Activated CD8-positive, alpha-beta memory T cell treated with anti-CD3 and anti-CD28 coated beads for 1 hour (primary cell): ENCODE measurements at places on chromosomes 7 and 10.

DNA sequence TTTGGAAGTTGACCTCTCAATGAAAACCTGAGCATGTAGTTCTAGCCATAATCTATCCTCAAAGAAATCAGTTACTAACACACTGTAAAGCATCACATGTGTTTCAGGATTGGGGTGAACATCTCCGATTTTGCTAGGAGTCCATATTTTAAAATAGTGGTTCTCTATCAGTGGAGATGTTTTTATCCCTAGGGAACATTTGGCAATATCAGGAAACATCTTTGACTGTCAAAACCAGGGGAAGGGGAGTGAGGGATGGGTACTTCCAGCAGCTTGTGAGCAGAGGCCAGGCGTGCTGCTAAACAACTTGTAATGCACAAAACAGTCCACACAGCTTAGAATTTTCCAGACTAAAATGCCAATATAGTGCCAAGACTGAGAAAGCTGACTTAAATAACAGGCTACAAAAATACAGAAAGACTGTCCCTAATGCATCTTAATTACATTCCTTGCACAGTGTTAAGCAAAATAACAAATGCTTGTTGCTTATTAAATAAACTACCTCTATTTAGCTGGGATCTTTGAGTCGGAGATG is 120.9 kb downstream of the CRPPA start:
- no peak for DNase-seq

DNA sequence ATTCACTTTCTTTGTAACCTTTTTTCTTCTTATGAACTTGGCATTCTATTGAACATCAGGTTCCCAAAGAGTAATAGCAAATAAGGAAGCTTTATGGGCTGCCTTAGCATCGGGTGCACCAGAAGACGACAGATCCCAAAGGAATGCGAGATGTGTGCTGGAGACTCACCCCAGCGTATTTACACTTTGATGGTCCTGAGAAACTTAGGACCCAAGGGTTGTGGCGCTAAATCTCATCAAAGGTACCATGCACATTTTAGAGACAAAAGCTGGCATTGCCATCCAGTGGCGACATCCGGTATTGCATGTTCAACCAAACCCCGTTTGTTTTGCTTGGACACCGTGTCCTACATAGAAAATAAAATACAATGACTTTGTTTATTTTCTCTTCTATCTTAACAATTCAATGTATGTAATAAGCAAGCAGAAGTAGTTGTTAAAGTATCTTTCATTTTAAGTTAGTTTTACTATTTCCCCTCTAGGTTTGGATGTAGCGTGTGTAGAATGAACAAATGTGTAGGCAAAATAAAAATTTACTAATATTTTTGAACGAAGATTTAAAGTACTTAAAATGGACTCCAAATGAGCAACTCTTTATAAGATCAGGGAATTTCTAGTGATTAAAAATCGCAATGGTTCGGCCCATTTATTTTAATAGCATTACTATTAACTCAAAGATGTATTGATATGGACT is 1154.8 kb downstream of the GATA3 start:
- peak; percentile 32 for DNase-seq

GRCh38 chr7:118104812-118105441 is 79.0 kb upstream of the LSM8 start:
- no peak for DNase-seq

DNA sequence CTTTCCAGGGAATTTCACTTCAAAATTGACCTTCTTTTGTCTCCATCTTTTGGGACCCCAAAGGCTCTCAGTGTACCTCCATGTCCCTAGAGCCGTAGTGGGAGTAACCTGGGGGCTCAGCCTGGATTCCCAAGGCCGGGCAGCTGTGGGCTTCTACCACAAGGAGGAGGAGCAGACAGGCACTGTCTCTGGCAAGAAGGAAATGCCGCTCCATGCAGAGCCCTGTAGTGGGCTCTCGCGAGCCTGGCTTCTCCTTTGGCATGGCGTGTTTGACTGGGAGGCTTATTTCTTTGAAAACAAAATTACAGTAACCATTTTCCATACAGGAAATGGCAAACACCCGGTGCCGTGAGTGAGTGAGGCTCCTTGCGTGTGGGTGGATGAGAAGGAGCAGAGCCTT is 76.8 kb upstream of the FAM180A start:
- no peak for DNase-seq

- no peak for DNase-seq
These were observed 132.7 kb downstream of the ELAPOR2 start for GRCh38 chr7:86926732-86927131.

DNA sequence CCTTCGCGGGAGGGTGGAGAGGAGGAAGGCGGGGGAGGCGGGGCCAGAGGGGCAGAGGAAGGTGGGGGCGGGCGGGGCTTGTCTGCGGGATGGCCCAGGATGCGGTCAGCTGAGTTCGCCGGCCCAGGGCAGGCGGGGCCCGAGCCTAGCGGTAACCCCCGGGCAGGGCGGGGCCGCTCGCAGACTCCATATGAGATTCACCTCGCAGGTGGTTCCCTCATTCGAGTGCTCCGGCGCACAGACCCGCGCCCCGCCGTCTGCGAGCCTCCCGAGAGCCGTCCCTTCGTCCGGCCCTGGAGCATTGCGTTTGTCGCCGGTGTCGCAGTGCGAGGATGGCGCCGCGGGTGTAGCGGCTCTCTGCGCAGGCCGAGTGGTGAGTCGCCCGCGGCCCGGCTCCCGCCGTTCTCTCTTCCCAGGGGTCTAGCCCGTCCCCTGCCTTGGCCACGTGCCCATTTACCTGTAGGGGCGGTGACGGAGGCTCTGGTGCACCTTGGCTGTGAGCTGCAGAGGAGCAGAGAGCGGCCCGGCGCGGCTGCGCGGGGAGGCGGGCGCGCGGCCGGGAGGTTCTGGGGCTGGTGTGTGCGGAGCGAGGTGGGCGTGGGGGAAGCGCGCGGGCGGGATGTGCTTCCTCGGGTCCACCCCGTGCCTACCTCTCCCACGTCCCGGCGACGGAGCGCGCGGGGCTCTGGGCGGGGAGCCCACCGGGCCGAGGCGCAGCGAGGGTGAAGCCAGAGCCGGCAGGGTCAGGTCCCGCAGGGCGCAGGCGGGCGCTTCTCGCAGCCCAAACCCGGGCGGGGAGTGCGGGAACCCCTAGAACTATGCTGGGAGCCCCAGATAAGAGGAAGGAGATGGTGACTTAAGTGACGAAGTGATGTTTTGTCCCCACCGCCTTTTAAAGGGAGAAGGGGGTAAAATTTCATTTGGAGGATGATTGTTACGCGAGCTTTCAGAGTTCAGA is at the start of gene UPP1:
Gene UPP1, plus strand, starts transcription at position 220 of the 958 bp plus-strand sequence. CDS start 5,519 bp downstream, outside the sequence.
- DNase-seq: peak; percentile 77

GRCh38 chr10:51588984-51589383 is 110.4 kb downstream of the CSTF2T start:
- DNase-seq: no peak

DNA sequence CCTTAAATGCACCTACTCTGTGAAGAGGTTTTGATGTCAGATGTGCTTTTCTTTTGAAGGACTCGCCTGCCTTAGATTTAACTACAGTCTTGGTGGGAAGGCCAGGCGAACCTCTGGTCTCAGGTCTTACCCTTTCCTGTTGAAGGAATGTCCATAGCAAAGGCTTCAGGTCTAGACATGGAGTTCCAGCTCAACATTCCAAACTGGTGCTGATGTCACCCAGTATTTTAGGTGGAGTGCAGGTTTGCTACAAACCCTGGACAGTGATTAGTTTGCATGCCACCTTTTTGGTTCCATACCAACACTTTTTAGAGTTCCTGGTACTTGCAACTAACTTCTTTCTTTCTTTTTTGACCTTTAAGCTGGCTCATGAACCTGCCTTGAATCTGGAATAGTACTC is 258.7 kb downstream of the GFRA1 start:
- DNase-seq: no peak

- no peak for DNase-seq
These were observed 18.3 kb upstream of the CDK6 start for GRCh38 chr7:92854501-92855238.
